ENCODE measurements at places on chromosomes 12 and 14.

- no peak for DNase-seq
Measured at GRCh38 chr12:121217063-121217462, 7.1 kb downstream of the P2RX4 start.

DNA sequence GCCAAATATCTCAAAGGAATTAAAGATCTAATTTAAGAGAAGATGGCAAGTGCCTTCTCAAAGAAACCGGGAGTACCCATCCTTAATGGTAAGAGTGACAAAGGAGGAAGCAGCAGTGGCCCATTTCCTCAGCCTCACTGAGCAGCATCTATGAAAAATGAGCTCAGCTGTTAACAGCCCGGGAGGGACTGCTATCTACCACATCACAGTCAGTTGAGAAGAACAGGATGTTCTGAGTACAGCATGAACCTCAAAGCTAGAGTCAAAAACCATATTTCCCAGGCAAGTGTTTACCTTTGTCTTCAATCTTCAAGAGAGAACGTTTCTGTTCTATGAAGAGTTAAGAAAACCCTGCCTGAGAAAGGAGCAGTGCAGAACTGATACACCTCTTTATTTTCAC is 115.0 kb downstream of the BTG1 start:
- DNase-seq: no peak

DNA sequence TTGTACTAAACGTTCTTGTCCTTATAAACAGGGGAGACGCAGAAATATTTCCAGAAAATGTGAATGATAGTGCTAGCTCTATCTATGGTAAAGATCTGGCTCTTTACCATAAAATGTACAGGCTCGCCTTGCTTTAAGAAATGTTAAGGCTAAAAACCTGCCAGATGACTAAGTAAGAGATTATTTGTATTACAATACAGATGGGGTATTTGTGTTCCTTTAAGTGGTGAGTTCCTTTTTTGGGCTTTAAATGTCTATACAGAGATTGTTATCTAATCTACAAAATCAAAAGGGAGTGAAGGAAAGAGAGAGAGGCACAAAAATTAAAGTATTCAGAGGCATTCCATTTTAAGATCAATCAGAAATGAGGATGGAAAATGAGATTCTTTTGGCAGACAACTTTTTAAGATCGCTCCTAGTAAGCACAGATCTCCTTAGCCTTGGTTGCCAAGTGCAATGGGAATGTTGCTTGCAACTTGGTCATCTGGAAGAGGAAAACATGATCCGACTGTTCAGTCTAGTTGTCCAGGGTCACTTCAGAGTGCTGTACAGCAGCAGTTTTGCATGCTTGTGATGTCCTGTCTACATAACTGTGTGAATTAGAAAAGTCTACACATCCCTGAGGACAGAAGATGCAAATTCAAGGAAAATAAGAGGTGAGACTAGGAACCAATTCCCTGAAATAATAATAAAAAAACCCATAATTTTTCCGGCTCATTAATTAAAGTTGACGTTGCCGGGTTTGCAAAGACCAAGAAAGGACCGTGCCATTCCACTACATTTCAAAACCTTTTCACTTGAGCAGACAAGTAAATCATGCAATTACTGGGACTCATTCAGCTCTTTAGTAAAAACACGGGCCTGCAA is 380.8 kb downstream of the EGLN3 start:
- DNase-seq: no peak

GRCh38 chr12:2959505-2960389 is 550 bp downstream of the TEAD4 start:
- DNase-seq: peak; percentile 49

- peak; percentile 22 for DNase-seq
Measured at GRCh38 chr12:52789637-52790426, 6.1 kb downstream of the KRT3 start.

Data from GM23338 (cell line).